ENCODE measurements at places on chromosomes 7 and 10.

DNA sequence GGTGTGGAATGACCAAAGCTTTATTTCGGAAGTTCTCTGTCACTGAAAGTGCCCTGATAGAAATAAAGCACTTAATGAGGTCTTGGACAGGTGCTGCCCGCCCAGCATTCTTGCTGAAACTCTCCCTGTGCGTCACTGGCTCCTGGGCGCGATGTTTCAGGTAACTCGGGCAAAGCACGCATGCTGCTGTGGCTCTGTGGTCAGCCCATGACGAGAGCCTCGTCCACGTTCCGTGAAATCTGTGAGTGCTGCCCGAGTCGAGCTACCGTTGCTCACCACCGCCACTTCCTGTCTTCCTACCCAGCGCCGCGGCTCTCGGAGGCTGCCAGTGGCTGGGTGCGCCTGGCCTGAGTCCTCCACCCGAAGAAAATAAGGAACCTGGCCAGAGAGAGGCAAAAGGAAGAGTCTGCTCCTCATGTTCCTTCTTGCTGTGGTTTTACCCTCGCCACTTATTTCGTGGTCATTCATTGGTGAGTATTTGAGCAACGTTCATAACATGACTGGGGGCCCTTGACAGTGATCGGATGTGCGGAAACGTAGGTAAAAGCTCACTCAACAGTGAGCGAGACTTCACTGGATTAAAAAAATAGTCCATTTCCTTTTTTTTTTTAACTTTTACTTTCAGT, 95.5 kb downstream of the MAP3K8 start:
- no peak for DNase-seq

DNA sequence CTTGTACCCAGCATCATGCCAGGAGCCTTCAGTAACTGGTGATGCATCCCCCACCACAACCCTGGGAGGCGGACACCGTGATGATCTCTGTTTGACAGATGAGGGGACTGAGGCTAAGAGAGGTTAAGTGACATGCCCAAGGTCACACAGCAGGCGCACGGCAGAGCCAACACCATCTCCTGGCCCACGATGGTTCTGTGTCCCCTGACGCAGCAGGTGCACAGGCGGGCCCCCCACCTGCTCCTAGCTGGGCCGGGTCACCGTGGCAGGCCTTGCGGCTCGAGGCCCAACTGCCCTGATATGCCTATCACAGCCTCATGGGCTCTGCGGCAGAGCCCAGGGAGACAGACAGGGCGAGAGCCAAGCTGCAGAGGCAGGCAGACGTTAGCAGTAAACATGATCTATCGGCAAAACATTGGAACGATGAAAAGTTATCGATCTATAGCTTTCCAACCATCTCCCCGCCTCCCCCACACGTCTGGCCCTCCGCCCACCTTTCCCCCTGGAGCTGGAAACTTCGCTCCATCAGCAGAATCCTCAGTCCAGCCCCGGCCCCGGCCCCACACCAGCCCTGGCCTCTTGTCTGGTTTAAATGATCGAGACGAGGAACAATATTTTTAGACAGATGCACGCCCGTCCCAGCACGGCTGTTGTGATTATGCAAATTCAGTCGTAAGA, 65.9 kb downstream of the ELFN1 start:
- DNase-seq = no peak

- no peak for DNase-seq
These were observed 75.6 kb upstream of the LRRC4 start for GRCh38 chr7:128106821-128107220.

- no peak for DNase-seq
These were observed 59.7 kb downstream of the ZNF365 start for GRCh38 chr10:62433901-62434300.

DNA sequence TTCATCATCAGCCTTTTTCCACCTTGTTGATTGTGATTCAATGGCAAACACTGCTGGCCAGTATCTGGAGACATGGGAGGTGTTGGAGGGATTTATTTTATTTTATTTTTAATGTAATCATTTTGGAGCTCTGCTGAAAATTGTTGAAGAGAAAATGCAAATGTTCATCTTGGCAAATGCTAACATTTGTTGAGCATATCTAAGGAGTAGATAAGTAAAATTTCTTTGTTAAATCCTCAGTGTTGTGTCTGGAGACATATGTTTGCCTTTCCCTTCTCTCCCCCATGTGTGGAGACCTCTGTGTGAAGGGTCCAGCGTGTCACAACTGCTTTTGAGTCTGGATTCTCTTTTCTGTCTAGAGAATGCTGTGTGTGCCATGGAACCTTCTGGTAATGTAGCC, 300.3 kb downstream of the FZD1 start:
- no peak for DNase-seq

GRCh38 chr10:99682752-99683151, 23.4 kb downstream of the ENTPD7 start:
- DNase-seq = no peak

DNA sequence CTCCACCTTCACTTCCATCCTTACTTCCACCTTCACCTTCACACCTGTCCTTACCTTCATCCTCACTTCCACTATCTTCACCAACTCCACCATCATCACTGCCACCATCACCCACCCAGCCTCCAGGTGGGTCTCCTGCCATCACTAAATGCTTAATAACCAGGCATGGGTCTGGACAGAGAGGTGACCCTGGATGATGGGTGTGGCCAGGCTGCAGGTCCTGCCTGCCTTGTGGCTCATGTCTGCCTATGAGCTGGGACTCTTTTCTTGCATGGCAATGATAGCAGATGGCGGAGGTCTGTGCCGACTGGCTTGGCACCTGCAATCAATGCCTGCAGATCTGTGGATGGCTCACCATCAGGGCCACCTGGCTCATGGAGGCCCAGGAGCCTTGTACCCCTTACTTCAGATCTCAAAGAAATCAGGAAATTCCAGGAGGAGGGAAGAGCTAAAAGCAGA, 60.1 kb upstream of the ELN start:
- no peak for DNase-seq

- no peak for DNase-seq
These were observed 37.8 kb upstream of the COMMD3 start for GRCh38 chr10:22278441-22278782.

DNA sequence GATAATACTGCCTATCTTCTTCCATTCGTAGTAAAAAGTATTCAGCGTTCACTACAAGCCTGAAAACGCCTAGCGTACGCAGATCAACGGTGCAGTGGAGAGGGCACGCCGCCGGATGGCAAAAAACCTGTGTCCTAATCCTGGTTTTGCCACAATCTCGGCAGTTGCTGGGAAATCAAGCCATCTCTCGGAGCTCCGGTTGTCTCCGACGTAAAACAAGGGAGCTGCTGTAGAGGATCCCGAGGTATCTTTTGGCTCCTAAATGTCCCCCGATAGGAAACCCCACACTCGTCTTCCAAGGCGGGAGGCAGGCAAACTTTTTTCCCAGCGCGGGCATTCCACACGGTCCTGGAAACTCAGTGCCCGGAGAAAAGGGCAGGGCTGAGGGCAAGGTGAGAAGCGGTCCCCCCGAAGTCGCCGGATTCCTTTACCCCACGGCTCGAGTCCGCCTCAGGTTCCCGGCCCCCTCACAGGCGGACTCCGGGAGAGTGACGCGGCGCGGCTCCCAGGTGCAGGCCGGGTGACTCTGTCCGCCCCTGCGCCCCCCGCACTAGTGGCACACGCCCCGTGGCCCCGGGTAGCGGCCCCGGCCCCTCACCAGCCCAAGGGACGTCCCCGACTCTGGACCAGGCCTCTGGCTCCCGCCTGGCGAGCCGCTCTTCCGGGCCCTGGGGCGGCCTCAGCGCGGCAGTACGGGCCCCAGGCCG, 649 bp downstream of the IDE start:
- peak; percentile 77 for DNase-seq

DNA sequence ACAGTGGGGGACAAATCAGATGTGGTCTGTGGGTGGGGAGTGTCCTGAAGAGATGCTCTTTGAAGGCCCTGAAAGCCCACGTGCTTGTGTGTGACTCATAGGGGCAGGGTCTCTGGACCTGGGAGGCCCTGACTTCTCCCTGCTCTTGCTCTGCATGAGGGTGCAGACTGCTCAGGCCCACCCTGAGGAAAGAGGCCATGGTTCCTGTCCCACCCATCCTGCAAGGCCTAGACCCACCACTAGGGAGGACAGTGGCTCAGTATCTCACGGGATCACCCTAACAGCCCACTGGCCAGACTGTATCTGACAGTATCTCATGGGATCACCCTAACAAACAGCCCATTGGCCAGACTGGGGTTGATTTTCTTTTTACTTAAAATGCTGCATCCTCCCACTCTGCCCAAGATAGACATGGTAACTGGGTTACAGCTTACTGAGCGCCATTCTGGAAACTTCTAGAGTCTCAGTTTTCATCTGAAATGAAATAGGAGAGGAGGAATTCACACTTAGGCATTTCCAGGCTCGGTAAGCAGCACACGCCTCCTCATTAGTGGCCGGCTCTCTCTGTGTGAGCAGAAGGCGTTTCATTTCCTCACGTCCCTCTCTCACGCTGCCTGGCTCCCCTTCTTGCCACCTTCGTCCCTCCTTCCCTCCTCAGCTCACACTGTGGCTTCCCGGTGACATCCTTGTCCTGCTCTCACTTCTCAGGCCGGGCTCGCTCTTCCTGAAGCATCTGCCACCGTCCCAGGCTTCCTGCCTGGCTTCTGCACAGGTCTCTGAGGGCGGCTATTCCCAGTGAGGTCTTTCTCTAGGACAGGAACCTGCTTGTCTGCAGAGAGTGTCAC, 242.6 kb downstream of the GLRX3 start:
- DNase-seq = peak; percentile 81

DNA sequence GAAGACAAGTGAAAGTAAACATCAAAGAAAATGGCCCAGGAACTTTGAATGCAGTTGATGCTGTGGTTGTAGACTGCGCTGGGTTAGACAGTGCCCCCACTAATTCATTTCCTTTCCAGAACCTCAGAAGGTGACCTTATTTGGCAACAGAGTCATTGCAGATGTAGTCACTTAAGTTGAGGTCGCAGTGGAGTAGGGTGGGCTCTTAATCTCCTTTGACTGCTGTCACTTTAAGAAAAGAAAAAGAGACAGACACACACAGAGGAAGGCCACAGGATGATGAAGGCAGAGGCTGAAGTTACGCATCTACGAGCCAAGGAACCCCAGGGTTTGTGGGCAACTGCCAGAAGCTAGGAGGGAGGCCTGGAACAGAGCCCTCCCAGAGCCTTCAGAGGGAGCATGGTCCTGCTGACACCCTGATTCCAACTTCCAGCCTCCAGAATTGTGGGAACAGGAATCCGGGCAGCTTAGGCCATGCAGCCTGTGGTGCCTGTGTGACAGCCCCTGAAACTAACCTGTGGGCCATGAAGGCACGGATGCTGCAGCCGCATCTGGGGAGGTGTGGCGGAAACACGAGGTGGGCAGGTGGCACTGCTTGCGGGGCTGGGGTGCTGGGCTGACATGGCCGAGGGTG, 107.6 kb downstream of the PRKAG2 start:
- DNase-seq = no peak

GRCh38 chr10:78454123-78454645, 420.5 kb downstream of the RPS24 start:
- no peak for DNase-seq

GRCh38 chr10:31313396-31313795, 5.6 kb upstream of the ZEB1 start:
- no peak for DNase-seq

DNA sequence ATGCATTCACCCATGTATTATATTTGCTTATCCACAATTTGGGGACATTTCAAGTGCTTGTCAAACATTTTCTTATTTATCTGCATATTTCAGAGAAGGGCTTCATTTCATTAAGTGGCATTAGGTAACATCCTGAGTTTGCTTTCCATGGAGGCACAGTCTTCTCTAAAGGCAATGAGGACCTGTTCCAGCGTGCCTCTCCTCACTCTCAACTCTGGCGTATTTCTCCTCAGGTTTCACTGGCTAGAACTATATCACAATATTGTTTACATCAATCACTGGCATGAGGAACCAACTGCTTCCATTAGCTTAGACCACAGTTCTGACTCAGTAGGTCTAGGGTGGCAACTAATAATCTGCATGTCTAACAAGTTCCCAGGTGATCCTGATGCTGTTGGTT, 177.2 kb downstream of the TAX1BP1 start:
- DNase-seq = no peak

DNA sequence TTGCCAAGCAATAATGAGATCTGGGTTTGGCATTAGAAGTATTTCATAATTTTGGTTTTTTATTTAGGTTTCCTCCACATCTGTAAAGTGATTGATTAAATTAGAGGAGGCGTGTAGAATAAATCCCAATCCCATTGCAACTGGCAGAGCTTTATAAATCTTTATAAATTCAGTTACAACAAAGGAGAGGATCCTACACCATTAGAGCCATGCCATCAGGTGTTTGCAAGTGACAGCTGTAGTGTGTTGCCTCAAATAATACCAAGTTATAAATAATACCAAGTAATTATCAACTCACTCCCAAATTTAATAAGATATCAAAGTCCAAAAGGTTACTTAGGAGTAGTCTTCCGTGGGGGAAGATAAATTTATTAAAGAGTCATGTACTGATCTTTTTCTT, 62.2 kb downstream of the PODXL start:
- DNase-seq = no peak

DNA sequence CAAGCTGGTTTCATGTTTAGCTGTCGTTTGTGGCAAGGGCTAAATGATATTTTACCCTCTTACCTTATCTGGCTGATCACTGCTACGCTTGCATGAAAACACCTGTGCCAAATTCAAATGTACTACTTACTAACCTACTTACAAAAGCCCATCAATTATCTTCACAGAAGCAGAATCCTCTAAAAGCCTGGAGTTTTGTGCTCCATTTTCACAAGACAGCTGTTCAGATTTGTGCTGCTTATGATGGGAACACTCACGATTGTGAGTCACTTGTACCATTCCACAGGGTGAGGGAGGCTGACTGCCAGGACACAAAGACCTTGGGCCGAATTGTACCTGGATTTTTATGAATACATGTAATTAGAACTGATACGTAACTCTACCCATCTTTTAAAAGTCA, 245.0 kb upstream of the NPY start:
- DNase-seq = no peak

DNA sequence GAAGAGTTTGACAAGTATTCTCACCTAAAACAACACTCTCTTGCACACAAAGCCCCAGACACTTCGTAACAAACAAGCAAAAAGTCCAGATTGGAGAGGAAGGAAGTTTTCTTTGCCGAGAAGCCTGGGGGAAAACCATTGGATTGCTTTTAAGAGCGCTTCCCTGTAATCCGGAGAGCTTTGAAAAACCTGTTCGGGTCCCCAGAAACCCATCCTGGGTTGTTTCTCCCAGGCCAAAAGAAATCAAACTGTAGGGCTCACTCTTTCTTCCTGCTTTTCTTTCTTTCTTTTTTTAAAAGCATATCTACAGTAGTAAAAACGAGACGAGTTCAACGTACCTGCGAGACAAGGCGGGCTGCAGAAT, 655 bp downstream of the SP8 start:
- no peak for DNase-seq

DNA sequence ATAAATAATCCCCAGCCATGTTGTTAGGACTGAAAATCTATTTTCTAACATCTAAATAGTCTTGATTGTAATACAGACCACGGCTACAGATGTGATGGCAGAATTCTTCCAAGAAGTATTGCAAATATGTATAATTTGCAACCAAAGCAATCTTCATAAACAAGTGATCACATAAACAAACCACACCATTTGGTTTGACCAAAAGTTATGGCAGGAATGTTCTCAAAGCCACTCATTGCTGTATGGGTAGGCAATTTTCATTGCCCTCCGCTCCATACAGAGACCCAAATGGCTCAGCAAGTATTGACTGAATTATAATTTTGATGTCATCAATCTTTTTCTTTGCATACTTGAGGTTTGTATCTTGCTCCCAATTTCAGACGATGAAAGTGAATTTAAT, 19.0 kb upstream of the RHOBTB1 start:
- no peak for DNase-seq

All from endodermal cell (in vitro differentiated cells).